ENCODE measurements at places on chromosomes 5 and 9. TPM values are rescaled to one million over a fixed set of nuclear protein-coding genes. Genes with fewer than 3 reads are reported as not detected.

DNA sequence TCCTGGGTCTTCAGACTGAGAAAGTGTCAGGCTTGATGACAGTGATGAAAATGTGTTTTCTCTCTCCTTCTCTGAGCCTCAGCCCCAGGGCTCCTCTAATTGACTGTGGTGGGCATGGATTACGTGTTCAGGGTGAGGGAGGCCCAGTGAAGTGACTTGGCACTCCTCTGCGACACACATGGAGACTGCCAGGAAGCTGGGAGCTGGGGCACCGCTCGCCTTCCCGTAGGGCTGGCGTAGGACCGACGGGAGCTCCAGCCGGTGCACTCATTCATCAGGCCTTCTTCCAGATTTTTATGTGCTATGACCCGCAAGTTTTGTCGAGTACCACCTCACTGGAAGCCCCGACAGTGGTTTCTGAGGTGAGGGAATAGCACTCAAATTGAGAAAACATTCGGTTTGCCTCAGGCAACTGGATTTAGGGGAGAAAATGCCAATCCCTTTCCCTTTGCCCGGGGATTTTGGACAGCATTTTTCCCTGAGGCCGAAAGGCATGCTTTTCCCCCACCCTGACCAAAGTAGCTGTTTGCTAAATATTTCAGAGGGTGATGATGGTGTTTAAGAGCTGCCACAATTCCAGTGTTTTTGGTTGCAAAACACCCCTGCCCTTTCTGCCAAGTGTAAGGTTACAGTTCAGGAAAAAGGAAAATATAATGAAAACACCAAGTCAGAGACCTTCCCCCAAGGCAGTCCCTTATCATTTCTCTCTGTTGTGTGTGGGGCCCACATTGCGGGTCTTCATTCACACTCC, 83.7 kb downstream of the PCSK5 start:
- DNase-seq, result peak; percentile 68

The GRXCR2 gene
- not detected for total RNA-seq

DNA sequence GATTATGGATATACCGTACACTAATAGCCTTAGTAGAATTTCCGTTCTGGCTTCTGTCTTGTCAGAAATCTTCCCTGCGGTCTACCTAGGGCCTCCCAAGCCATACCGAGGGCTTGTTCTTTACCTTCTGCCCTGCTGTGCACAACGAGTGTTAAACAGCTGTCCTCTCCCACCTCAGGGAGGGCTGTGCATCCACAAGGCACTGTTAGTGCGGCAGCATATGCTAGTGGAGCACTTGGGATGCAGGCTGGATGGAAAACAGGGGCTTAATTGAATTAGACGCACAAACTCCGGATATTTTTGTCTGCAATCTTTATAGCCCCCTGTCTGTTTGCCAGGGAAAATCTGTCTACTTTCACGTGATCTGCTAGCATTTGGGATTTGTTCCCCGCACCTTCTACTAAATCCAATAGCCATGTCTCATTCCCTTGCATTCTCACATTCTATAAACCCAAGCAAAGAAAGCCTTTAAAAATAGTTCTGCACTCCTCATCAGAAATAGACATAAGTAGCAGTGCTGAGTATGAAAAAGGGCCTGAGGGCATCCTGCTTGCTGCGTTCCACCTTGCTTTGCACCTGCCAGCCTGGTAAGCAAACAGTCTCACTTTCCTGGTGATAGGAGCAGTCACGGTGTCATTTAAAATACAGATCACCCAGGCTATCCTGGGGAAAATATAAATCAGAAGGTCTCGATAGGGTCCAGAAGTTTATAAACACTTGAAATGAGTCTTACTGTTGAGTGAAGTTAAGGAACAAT, 382.6 kb downstream of the RASEF start:
- no peak for DNase-seq

The BTNL8 gene
- total RNA-seq, result 0.30 TPM

DNA sequence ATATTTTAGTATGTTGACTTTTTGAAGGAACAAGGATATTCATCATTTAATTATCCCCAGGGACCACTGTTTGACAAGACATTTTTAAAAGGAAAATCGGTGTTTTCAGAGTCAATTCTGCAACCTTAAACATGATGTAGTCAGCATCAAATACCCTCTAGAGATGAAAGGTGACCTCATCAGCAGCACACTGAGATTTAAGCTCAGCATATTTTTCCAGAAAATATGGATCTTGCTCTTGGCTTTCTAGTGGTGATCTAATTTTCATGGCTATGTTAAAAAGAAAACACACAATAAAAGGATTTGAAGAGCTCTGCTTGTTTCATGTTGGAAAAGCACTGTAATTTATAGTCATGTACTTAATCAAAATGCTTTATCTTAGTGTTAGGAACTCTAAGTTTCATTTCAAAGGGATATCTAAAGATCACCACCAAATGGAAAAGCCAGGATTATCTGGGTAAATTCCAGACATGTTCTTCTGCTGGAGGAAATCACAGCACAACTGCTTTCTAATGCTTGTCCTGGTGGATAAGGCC, 487.2 kb downstream of the ENC1 start:
- DNase-seq, result no peak

DNA sequence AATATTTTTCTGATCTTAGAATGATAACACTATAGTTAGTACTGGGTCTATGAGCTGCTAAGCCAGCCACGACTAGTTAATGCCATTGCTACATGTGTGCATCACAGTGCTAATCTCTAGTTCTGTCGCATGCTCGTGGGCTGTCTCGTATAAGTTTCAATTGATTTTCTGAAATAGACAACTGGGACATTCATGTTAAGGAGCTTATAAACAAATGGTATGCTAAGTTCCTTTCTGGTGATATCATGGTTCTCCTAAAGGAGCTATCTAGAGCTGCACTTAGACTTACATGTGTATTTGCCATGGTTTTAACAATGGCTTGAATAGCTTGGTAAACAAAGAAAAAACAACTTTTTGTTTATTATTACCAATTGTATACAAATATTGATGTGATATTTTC, 46.2 kb downstream of the F2RL2 start:
- no peak for DNase-seq

GRCh38 chr5:33227746-33228145, 213.0 kb upstream of the TARS1 start:
- DNase-seq, result no peak

The RORB gene
- total RNA-seq, result 0.96 TPM

- no peak for DNase-seq
Measured at GRCh38 chr9:14218253-14218652, 95.7 kb downstream of the NFIB start.

DNA sequence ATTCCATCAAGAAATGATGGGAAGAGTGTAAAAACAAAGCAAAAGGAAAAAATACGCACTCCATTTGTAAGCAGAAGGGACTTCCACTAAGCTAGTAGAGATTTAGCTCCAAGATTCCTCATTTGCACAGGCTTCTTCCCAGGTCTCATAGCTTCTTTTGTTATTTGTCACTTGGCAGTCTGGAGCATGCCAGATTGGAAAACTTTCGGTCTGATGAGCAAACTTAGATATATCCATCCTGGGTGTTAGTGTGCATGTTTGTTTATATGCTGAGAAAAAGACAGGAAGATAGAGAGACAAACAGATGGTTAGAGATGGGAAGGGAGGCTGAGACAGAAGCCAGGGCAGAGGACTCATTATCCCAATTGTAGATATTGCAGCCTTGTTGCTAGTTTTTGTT, 1644.5 kb upstream of the NUDT12 start:
- no peak for DNase-seq

- no peak for DNase-seq
Measured at GRCh38 chr9:33329979-33330378, 39.7 kb downstream of the NFX1 start.

GRCh38 chr9:136835162-136835931, 6.9 kb upstream of the AJM1 start:
- peak; percentile 37 for DNase-seq

DNA sequence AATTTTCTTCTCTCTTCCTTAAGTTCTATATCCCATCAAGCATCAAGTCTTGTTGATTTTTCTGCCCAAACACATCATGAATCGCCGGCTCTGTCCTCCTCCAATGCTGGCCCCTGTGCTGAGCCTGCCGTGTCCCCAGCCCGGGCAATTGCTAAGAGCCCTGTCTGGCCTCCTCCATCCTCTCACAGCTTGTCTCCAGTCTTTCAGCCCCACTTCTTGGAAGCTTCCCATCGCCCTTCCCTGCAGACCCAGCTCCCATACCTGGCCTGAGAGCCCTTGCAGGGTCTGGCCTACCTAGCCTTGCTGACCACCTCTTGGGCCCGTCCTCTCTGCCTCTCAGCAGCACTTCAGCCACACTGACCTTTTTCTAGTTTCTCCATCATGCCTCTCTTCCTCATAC, 61.9 kb downstream of the COL15A1 start:
- DNase-seq, result no peak

GRCh38 chr5:160260881-160261815, 31.8 kb downstream of the FABP6 start:
- DNase-seq, result no peak

DNA sequence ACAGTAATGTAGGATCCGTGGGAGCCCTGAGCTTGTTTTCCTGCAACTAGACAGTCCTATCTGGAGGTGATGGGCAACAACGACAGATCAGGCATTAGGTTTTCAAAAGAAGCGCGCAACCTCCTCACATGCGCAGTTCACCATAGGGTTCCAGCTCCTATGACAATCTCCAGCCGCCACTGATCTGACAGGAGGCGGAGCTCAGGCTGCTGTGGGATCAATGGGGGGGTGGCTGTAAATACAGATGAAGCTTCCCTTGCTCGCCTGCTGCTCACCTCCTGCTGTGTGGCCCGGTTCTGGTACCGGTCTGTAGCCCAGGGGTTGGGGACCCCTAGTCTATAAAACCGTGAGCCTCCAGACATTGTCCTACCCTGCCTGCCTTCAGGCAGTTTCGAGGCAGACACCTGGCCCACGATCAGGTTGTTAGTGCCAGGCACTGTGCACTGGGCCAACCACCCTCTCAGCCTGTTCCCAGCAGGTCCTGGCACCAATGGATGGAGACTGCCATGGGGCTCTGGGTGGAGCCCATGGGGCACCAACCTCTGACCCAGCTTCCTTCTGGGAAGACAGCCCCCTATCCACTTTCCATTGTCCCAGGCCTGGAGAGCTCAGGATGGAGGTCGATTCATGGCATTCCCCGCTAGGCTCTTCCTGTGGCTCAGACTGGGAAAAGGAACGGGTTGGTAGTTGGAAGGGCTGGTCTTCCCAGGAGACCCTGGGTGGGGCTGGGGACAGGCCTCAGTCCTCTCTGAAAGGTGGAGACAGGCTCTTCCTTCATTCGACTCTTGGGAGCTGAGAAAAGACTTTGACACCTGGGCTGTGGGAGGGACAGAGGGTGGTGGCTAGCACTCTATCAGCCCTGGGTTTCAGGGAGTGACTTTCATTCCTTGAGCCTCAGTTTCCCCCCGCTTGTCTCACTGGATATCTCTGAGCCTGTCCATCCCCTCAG, 1.7 kb downstream of the ENDOG start:
- no peak for DNase-seq

DNA sequence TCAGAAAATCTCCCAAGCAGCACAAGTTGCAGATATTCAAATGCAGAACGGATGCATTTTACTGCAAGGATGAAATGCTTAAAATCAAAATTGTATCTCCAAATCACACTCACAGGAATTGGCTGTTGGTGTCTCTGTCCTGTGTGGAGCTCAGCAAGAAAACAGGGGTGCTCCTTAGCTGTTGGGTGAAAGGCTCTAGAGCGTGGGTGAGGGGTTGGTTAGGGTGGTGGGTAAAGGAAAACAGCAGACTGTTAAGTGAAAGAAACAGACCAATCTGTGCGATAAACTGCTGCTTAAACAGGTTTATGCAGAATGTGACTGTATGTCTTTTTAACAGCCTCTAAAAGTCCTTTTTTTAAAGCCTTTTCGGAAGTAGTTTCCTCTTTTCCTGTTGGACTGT, 19.8 kb downstream of the CDH6 start:
- DNase-seq, result no peak

- DNase-seq, result no peak
Measured at GRCh38 chr9:95807326-95807947, 68.1 kb upstream of the ERCC6L2 start.

DNA sequence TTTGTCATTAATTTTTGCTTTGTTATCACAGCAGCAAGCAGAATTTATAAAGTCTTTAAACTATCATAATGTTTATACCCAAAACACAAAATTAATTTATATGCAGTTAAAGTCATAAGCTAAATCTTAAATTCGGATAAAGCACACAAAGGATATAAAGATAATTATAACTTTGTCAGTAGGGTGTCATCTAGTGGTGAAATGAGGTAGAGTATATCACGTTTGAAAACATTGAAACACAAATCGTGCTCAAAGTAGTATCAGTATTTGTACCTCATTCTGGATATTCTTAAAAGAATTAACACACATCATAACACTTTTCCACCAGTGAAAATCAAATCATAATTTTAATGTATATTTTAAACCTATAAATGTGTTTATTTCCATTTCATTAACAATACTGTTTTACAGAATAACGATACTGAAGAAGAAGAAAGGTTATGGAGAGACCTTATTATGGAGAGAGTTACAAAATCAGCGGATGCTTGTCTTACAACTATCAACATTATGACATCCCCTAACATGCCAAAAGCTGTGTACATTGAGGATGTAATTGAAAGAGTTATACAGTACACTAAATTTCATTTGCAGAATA, 129.5 kb downstream of the NIPBL start:
- DNase-seq, result no peak

- no peak for DNase-seq
Measured at GRCh38 chr5:8517456-8517855, 648.5 kb downstream of the MTRR start.

The SPATA6L gene
- 3.8 TPM for total RNA-seq

DNA sequence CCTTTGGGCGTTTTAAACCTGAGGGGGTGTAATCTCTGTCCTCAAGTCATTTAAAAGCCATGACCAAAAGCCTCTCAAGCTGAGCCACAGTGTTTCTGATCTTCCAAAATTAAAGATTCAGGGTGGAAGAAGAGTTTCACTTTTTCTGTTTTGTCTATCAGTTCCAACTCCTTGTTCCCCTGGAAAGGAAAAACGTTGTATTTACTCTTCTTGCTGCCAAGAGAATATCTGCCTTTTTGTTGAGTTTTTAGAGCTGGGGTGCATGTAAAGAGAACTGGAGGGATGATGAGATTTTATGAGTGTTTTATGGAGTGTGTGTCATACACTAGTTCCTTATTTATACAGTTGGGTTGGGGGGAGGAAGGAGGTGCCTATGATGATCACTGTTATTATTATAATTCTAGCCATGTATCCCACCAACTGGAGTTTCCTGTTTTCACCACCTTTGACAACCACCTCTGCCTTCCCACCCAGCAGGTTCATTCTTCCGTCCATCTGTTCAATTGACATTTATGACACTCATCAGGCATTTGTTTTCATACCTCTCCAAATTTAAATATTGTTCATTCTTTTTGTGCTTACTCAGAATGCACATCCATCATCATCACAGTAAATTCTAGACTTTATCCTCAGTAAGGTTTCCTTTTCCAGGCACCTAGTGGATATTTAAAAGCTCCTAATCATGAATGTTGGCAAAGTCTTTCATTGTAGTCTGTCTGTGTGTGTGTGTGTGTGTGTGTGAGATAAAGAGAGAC, 97.9 kb upstream of the MPDZ start:
- DNase-seq, result no peak

The PDCD1LG2 gene
- 5.4 TPM for total RNA-seq

DNA sequence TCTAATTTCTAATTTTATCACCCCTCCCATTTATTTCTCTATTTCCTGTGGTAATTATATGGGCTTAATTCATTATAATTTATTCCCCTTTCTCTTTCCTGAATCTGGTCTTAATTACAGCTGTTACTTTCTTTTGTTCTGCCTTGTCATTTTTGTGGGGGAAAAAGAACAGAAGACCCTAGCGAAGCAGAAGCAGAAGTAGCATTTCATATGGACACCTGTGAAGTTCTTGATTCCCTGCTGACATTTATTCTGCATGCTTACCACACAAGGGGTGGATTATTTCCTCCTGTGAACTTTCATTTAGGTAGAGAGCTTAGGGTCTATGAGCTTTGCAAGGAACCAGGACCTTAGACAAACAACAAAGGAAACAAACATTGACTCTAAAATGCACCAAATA, 33.3 kb downstream of the GAPT start:
- no peak for DNase-seq

The IL33 gene
- total RNA-seq, result 68.2 TPM

Measured in aorta (tissue), 5 donors.